Stimulated activated CD4-positive, alpha-beta T cell treated with anti-CD3 and anti-CD28 coated beads, Interleukin-4, amount 100 ng/mL, for 4 hours (primary cell): ENCODE measurements at places on chromosomes 2 and 18.

- no peak for DNase-seq
Measured at GRCh38 chr2:119739580-119740255, 20.0 kb upstream of the PTPN4 start.

GRCh38 chr2:72755647-72756423, 70.0 kb downstream of the EXOC6B start:
- DNase-seq: no peak

GRCh38 chr2:135853401-135853800, 16.4 kb upstream of the LCT start:
- no peak for DNase-seq

GRCh38 chr2:135630488-135630887, 99.2 kb downstream of the R3HDM1 start:
- no peak for DNase-seq
